HCT116 (cell line): ENCODE measurements at places on chromosomes 7 and 10.

DNA sequence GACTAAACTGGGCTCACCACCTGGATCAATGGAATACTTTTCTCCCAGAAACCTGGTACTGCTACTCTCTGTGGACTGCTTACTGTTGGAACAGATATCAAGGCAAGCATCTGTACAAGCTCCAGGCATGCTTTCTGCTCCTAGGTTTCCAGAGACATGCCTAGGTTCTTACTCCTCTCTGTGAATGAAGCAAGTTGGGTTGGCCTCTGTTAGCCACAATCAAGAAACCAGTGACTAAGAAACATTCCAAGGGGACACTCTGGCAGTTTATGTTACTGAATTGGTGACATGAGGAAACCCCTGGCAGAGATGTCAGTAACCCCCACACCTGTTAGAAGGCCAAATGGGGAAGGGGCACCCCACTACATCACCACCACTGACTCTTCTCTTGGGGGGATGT, 121.9 kb downstream of the GFRA1 start:
- DNase-seq = no peak

DNA sequence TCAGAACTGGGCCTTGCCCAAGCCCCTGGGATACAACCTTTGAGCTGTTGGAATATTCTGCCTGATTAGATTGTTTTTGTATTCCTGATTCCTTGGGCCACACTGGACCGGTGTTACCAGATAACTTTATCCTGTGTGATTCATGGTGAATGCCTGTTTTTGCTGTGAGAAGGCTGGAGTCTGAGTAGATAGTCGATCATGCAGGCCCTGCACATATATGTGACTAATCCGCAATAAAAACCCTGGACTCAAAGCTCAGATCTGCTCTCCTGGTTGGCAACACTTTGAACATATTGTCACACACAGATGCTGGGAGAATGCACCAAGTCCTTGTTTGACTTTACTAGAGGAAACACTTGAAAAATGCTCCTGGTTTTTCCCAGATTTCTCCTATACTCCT, 183.9 kb upstream of the MBL2 start:
- no peak for DNase-seq

- DNase-seq = peak; percentile 24
Observed at GRCh38 chr7:150368884-150369747, 494 bp downstream of the REPIN1 start.

GRCh38 chr10:102342958-102343357, 52.5 kb upstream of the NFKB2 start:
- DNase-seq = no peak

- DNase-seq = no peak
Observed at GRCh38 chr7:48090095-48090805, 1.2 kb downstream of the UPP1 start.

DNA sequence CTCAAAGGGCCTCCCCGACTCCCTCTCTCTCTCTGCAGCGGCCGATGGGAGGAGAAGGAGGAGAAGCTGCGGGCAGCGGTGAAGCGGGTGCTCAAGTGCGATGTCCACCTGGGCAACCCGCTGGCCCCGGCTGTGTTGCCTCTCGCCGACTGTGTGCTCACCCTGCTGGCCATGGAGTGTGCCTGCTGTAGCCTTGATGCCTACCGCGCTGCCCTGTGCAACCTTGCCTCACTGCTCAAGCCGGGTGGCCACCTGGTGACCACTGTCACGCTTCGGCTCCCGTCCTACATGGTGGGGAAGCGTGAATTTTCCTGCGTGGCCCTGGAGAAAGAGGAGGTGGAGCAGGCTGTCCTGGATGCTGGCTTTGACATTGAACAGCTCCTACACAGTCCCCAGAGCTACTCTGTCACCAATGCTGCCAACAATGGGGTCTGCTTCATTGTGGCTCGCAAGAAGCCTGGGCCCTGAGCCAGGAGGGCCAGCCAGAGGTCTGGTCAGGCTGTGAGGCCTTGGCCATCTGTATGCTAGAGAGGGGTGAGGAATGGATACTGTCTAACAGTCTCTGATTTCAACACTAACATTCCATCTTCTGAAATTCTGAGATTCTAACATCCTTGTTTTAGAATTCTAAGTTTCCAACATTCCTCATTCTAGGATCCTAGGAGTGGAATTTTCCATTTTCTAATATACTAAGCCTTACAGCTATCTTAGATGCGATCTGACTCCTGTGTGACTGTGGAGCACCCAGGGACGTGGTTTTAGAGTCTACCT, 3.6 kb downstream of the INMT start:
- DNase-seq = no peak

DNA sequence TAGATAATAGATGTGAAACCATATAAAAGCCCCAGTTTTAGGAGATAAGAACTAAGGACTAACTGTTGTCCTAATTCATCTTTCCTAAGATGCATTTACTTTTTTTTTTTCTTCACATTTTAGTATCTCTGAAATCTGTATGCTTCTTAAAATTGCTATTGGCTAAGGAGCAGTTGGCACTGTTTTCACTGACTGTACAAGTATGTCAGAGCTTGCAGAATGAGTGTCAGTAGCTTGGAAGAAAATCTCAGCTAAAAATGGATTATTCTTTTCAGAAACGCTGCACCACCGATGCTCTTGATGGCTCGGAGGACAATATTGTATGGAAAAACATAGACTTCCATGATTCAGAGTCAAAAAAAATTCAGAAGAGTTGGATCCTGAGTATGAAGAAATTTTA, 91.1 kb upstream of the DNAJB12 start:
- no peak for DNase-seq

DNA sequence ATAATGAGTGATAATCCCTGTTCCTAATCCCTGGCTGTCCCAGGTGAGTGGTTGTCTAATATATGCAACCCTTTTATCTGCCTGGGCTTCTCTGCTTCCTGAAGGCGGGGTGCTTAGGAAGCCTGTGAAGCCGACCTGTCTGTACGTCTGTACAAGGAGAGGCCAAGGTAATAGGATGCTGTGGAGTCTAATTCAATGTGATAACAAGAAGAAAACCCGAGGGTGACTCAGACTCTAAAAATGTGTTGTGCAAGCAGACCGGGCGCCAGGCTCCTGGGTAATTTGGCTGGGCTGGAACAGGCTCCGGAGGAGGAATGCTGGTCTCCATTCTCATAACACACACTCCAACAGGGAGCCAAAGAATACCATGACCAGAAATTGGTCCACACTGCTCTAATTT, 43.6 kb downstream of the THNSL1 start:
- peak; percentile 79 for DNase-seq

GRCh38 chr7:95240921-95241320, 83.4 kb downstream of the PON1 start:
- DNase-seq = no peak

DNA sequence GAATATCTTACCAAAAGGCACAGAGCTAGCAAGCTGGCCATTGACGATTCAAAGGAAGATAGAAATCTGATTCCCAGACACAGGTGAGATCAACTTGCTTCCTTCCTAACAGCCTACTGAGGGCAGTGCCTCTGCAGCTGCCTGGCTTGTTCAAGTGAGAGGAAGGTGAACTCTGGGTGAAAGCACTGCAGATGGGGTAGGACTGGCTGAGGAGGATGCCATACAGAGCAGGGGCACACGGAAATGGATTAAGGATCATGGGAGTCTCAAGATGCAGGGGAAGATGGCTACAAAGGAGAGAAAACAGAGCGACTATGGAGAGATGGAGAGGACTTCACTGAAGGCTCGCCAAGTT, 34.4 kb upstream of the GPAM start:
- DNase-seq = no peak

- DNase-seq = no peak
Observed at GRCh38 chr7:129213828-129214227, 11.0 kb upstream of the AHCYL2 start.

GRCh38 chr10:33883881-33884280, 549.4 kb upstream of the NRP1 start:
- no peak for DNase-seq

- DNase-seq = no peak
Observed at GRCh38 chr10:88409236-88409635, 173.9 kb downstream of the RNLS start.

GRCh38 chr7:151085329-151085690, 965 bp upstream of the AGAP3 start:
- DNase-seq = no peak

DNA sequence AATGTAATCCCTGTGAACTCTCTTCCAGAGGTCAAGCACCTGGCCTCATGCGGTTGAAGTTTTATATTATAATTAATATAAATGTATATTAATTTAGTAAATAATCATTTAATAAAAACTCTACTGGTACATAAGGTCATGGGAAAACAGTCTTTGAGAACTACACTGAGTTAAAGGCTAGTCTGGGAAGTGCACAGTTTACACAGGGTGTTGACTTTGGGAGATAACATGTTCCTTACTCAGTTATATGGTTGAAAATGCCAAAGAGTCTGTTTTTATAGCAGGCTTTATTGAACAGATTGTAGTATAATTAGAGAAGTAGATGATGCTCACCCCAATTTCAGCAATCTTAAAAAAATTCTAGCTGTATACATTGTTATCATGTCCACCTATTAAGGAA, 735.9 kb downstream of the GATA3 start:
- no peak for DNase-seq

DNA sequence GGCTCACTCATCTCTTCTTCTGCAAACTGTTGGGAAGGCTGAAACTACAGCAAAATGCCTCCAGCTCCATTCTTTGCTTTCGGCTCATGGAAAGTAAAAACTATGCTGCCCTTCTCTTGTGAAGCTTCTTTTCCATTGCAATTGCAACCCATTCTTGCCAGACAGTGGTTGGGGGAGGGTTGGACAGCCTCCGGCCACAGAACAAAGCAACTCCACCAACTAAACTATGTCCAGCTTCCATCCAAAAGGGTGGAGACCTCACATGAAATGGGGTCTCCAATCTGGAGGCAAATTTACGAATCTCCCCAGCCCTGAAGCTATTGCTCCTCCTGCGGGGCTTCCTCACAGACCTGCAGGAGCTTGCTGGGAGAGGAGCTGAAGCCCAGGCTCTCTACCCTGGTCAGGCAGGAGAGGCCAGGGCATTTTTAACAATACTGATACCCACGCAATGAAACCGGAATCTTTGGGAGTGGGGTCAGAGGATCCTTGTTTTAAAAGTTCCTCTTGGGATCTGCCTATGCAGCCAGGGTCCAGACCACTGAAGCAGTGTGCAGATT, 549 bp downstream of the GPNMB start:
- no peak for DNase-seq

DNA sequence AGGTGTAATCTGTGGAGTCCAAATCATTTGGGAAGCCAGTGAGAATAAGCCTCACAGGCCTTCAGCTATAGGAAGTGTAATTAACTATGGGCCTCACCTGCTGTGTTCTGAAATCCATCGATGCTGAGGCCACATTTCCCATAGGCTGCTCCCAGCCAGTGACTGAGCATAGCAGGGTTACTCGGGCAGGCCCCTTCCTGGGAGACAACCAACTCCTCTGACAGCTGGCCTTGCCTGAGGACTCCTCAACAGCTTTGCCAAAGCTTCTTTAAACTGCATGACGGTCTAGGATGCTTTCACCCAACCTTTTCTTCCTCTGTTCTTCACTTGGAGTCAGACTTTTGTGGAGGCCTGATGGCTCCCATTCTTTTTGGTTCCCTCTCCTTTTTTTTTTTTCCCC, 63.8 kb upstream of the SMNDC1 start:
- DNase-seq = no peak

GRCh38 chr7:13041368-13041988, 354.0 kb downstream of the ARL4A start:
- DNase-seq = peak; percentile 73

GRCh38 chr7:46257761-46258448, 336.8 kb upstream of the IGFBP3 start:
- DNase-seq = peak; percentile 15

DNA sequence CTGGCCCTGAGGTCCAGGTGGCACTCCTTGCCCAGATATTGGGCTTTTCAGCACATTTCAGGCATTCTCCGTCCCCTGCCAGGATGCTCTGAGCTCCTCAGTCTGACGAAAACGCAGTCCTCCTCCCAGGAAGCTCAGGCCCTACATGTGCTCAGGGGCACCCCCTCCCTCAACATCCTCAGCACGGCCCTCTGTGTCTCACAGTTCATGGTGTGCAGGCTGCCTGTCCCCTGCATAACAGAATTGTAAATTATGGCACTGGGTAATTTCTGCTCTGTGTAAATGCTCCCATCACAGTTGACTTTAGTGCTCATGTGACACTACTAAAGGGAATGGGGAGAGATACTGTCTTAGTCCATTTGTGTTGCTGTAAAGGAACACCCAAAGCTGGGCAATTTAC, 563.8 kb downstream of the DNAJB6 start:
- DNase-seq = no peak

DNA sequence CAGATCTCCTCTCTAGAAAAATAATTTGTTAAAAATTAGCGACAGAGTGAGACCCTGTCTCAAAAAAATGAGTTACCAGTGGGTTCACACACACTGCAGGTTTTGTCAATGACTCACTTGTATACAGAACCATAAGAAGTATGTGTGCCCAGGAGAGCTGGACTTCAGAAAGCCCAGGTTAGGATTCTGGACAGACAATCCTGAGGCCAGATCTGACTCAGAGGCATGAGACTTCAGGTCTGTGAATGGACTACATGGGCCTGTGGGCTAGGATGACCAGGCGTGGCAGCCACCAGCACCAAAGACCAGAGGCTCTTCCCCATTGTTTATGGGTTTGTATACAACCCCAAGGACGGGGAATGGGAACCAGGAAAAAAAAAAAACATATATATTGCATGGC, 9.3 kb upstream of the ZNF438 start:
- no peak for DNase-seq

DNA sequence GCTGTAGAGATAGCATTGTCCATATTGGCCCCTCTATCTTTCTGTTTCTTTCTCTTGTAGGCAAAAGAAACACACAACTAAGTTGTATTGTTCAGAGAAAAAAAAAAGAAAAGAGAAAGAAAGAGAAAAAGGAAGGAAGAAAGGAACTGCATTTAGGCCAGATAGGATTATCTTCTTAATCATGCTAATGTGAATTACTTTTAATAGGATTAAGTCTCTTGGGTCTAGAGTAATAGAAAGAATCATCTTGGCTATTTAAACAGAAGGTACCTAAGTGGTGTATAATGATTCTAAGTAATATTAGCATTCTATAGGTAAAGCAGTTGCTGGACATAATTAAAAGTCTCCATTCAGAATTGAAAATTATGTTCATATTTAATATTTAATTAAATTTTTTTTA, 42.2 kb downstream of the GPR85 start:
- DNase-seq = no peak

GRCh38 chr10:31820778-31821369, 107.8 kb downstream of the ARHGAP12 start:
- DNase-seq = no peak
